ENCODE measurements at places on chromosomes 3 and 15.

- no peak for DNase-seq
Measured at GRCh38 chr3:141465221-141465620, 21.6 kb upstream of the RASA2 start.

GRCh38 chr3:125220183-125220582 lies 7.6 kb upstream of the SLC12A8 start:
- no peak for DNase-seq

DNA sequence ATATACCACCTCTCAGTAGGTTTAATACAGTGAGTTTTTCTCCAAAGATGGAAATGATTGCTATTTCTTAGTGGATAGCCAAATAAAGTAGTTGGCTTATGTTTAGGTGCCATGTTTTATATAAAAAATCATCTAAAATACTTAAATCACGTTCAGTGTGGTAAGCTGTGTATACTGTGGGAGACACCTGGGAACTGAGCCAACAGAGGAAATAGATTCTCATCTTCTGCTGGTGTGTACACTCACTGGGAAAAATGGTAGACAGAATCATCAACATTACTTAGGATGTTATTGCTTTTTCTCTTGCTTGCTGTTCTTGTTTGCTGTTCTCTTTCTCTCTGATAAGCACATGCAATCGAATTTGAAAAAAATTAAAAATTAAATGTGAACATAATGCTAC lies 112.6 kb upstream of the MB21D2 start:
- DNase-seq = no peak

GRCh38 chr3:35393901-35394799 lies 245.2 kb upstream of the ARPP21 start:
- DNase-seq = peak; percentile 5

DNA sequence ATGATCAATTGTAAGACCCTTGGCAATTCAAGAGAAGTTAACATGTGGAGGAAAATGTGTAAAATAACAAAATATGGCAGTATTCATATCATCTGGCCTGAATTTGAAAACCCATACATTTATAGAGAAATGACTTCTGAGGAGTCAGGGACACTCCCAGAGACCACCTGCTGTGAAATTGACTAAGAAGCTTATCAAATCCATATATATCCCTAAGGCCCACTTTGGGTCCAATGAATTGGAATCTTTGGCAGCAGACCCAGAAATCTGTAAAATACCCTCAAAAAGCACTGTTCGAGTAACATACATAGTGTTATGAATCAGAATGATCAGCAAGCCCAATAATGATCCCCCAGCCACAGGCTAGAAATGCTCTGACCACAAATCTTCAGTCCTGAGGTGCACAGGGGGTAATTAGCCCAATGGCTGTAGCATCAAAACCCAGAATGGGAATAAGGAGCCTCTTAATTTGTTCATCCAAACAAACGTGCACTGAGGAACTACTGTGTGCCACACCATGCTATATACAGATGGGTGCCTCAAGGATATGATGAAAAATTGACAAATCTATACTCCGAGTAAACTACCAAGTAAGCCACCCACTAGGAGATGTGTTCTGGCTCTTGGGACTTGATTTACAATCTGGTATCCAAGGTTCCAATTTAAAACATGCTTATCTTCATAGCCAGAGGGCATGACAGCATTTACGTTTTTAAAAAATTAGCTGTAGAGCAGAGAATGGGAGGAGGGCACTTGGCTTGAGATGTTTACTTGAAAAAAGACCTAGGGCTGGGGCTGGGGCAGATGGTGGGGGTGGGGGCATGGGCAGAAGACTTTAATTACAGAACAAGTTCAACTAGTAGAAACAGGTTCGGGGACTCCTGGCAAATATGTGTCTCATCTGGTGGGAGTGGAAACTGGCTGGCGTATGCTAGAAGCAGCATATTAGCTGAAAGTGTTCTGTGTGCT lies 9.1 kb upstream of the ARHGEF3 start:
- DNase-seq = no peak

DNA sequence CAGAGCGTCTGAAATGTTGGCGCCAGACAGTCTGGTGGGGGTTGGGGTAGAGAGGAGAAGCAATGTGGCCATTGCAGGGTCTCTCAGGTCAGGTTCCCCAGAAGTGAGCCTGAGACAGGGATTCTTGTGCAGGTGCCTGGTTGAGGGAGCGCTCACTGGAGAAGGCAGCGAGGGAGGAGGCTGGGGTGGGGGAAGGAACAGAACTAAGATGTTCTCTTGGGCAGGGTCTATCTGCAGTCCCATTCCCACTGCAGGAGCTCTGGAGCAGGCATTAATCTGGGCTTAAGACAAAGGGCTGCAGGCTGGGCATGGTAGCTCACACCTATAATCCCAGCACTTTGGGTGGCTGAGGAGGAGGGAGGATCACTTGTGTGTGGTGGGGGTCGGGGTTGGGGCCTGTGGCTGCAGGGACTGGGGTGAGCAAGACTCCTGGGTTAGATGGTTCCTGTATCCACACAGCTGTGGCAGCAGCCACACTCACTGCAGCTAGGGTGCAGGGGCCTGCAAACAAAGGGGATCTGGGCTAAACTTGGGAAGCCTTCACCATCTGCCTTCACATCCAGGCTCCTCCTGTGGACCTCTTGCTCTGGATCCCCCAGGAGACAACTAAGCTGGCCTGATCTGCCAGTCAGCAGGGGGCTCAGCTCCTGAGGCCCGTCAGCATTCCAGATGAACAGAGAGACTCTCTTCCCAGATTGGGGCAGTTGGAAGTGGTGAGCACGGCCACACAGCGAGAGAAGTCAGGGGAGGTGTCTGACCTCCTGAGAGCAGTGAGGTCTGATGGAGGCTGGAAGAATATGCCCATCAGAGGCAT lies 172.5 kb downstream of the ABHD5 start:
- no peak for DNase-seq

- peak; percentile 87 for DNase-seq
Measured at GRCh38 chr15:99755692-99756409, 22.6 kb upstream of the LYSMD4 start.

DNA sequence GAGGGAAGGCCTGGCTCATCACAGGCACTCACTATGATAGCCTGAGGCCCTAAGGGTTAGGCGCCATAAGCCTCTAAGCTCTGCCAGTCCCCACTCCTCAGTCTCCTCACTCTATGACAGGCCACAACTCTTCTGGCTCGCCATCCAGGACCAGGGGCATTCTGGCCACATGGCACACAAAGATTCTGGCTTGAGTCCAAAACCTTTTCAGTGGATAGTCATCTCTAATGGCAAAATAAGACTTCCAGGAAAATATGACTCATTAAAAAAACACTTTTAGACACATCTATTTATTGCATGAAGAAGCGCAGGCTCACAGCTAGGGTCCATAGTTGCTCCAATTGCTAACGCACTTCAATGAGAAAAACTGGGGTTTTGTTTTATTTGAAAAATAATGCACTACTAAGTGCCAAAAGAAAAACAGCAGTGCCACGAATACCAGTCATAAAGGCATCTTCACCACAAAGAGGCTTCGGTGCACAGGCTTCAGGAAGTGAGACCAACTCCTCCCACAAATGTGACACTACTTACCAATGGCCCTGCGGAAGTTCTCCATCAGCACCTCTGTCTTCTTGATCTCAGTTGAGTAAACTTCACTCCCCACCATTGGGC lies 11.1 kb downstream of the RUVBL1 start:
- no peak for DNase-seq

GRCh38 chr3:76152028-76152427 lies 366.7 kb upstream of the ZNF717 start:
- no peak for DNase-seq

DNA sequence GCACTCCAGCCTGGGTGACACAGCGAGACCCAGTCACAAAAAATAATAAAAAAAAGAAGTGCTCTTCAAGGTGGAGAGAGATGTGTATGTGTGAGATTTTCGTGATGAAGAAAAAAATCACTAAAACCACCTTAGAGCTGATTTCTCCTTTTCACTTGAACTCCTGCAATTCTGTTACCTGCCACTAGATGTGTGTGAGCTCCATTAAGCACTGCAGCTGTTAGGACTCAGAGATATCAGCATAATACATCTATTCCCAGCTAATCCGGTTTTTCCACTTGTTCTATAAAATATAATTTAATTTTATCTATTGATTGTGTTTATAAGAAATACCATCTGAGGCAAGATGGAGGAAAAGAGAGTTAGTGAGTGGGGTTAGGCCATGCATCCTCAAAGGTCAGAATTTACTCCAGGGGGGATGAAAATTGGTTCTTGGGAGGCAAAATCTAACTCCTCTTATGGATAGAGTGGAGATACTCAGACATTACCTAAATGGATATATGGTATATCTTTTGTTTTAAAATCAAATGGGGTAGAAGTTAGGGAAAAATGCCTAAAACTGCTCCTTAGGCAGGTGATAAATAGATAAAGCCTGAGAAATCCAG lies 152.7 kb downstream of the IL20RB start:
- peak; percentile 47 for DNase-seq

DNA sequence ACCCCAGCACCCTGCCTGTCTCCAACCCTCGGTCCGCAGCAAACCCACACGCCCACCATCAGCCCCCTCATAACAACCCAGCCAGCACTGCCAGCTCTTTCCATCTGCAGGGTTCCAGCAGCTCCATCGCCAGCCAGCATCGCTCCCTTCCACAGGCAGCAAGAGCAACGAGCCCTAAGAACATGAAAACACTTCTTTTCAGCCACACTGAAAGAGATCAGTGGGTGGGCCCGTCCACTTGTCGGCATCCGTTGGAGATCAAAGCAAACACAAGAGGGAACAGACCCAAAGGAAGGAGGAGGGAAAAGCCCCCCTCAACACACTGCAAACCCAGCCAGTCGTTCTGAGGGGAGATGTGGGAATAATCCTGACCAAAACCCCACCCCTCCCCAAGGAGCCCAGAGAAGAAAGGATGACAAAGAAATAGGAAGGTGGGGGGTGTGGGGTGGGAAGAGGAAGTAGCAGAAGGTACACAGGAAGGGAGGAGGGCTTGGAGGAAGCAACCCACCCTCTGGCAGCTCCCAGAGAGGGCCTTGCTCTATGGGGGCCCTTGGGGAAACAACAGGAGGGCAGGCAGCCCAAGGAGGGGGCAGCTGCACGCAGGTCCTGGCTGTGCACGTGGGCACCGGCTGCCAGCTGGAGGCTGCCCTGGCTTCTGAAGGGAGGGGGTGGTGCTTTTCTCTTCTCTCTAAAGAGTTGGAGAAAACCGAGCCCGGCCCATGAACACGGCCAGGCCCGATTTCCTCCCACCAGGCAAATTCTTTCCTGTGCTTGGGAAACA lies 473.6 kb upstream of the PROK2 start:
- DNase-seq = no peak

GRCh38 chr15:95590533-95591044 lies 739.9 kb upstream of the NR2F2 start:
- DNase-seq = no peak

DNA sequence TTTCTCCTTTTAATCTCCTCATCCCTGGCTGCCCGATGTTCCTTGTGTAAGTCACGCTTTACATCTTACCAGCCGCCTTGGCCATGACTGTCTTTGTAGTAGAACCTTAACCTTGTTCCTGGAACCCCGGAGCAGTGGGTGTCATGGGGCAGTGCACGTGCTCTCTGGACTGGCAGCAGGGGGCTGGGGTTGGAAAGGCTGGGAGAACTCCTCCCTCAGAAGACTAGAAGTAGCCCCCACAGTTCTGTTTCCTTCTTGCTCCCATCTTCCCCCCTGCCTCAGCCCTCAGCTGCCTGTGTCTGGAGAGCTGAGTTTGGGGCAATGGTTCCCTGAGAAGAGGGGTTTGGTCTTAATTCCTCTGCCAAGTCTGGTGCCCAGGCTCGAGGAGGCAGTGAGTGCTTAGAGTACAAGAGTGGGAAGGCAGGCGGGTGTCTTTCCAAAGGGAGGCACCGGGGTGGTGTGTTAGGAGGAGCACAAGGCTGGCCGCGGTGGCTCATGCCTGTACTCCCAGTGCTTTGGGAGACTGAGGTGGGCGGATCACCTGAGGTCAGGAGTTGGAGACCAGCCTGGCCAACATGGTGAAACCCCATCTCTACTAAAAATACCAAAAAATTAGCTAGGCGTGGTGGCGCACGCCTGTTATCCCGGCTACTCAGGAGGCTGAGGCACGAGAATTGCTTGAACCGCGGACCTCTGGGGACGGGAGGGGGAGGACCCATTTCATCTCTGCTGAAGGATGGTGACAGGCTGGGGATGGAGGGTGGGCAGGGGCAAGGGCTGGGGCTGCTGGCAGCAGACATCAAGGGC lies 100.4 kb downstream of the VGLL4 start:
- no peak for DNase-seq

- no peak for DNase-seq
Measured at GRCh38 chr3:72254483-72254882, 469.5 kb upstream of the PROK2 start.

DNA sequence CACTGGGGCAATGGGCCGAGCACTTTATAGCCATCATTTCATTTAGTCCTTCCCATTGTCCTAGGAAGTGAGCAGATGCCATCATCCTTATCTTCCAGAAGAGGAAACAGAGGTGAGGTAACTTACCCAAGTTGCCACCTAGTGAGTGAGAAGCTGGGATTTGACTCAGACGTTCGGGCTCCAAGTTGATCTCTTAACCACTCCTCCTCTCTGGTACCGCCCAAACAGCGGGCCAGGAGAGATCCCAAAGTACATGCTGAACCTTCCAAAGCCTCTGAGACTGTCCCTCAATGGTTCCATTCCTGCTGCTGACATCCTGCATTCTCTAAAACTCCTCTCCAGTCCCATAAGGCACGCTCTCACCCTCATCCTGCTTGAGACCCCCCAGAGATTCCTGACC lies 56.2 kb downstream of the EXOG start:
- DNase-seq = no peak

DNA sequence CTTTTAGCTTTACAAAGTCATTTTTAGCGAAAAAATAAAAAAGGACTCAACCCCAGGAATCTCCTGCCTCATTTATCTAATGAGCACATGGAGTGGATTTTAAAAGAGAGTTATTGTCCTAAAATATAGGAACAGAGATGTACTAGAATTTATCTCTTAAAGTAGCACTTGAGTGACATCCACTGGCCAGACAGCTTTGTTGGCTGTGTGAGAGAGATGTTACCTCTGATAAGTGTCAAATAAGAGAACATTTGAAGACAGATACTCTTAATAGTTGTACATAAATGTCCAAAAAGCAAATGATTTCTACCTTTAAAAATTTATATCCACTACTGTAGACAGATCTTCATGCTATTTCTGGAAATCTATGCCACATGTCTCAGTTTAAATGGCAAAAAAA lies 12.3 kb upstream of the MFSD1 start:
- DNase-seq = peak; percentile 37

- DNase-seq = no peak
Measured at GRCh38 chr3:188151438-188151837, 2.5 kb upstream of the LPP start.

DNA sequence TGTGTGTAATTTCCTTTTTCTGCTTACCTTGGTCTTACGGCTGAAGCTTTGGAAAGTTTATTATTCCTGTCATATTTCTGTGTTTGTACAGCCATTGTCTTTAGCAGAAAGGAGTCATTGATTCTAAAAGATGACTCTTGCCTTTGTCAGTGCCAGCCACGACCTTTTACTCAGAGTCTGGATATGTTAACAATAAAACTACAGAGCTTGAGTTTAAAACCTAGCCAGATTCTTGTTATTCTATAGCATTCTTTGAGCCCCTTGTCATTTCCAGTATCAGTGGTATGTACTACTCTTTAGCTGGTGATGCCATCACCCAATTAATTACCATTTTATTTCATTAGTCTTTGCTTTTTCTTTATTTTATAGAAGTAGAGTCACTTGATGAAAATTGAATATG lies 142.4 kb downstream of the TCF12 start:
- DNase-seq = peak; percentile 76
